ENCODE measurements at places on chromosomes 4 and X.

DNA sequence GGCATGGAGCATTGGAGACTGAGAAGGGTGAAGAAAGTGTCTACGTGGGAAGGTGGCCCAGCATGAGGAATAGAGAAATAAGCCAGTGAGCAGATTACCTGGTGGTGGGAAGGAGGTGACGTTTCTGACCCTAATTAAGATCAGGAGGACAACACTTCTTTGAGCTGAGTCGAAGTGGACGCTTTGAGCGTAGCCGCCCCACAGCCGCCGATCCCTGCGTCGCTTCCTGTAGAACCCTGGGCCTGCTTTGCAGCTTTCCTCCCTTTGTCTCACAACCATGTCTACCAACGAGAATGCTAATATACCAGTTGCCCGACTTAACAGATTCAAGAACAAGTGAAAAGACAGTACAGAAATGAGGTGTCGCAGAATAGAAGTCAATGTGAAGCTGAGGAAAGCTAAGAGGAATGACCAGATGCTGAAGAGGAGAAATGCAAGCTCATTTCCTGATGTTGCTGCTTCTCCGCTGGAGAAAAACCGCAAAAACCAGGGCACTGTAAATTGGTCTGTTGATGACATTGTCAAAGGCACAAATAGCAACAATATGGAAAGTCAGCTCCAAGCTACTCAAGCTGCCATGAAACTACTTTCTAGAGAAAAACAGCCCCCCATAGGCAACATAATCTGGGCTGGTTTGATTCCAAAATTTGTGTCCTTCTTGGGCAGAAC is 6.4 kb upstream of the ANTXR2 start:
- DNase-seq: no peak

DNA sequence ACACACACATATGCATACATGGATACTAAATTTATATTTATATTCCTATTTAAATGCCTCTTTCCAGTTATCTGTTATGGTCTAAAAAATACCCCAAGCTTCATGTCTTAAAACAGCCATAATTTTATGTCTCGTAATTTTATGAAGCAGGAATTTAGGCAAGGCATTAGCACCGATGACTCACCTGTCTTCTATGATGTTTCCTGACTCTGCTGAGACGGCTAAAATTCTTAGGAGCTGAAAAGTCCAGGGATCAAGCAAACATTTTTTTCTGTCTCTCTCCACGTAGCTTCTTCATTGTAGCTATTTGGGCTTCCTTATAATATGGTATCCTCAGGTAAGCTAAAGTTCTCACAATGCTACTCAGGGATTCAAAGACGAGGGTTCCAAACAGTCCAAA is 930.3 kb downstream of the STIM2 start:
- DNase-seq: no peak

DNA sequence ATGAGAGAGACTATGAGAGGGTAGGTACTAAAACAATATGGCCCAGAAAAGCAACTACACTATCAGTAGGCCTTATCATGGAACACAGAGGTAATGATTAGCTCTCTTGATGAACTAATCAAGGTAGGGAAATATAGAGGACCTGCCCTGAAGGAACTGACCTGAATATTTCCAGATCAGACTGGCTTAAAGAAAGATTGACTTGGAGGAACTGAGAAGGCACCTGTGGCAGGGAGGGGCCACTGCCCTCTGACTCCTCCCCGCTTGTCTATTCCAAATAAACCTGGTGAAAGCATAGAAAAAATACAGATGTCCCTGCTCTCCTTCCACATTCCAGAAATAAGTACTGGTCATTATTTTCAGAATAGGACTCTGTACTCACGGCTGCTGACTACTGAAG is 5.5 kb downstream of the RPS6KA6 start:
- DNase-seq: no peak

DNA sequence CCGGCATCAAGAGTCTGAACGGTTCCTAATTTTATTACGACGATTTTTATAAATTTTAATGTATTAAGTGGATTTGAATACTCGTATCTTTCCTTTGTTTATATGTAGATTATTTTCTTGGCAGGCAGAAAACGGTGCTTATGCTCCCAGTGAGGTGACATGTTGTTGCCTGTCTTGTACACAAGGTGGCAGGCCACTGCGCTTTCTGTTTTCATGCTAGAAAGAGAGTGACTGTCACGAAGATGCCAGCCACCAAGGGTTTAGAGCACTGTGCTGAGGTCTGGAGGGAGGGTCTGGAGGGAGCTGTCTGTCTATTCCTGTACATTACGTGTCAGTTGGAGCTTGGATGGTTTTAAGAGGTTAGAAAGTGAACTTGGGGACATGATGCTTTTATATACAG is 87.7 kb downstream of the SHROOM2 start:
- no peak for DNase-seq

- peak; percentile 72 for DNase-seq
Observed at GRCh38 chrX:15471028-15471427, 22.1 kb downstream of the PIR start.

DNA sequence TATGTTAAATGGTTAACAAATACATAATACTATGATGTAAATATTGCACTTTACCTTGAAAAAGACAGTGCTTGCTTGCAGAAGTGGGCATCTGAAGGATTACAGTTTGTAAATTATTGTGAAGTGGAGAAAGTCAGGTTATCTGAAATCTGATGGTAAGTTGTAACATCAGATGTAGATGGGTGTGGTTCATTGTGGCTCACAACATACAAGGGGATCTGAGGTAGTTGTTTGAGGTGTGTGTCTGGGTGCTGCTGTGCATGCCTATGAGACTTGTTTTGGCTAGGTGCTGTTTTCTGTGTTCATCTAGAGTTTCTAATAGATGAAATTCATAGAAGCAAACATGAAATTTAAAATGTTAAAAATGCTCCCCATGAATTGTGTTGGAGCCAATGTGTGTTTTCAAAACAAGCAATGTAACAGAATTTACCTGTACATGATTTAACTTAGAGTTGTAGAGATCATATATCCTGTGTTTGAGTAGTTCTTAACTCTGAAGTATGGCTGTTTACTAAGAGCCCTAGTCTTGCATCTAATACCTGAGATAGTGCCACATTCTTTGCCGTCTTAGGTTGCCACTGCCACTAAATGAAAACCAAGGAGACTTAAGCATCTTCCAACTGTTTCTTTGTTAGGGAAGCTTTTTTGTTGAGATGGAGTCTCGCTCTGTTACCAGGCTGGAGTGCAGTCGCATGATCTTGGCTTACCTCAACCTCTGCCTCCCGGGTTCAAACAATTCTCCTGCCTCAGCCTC is 11.9 kb upstream of the NDUFC1 start:
- DNase-seq: no peak

DNA sequence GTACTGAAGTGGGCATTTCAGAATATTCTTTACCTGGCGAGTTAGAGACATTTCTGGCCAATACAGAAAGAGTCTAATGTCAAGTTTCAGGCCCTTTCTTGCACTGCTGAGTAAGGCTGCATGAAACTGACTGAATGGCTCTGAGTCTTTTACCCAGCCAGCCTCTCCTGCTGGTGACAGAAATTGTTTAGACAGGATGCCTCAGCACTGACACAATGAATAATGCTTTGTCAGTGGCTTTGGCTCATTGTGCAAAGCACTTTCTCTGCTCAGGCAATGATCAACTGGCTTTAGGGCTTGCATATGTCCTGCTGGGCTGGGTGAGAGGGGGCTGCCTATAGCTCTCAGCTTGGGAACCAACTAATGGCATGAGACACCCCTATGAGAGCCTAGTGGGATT is 45.5 kb downstream of the CLNK start:
- DNase-seq: no peak

- no peak for DNase-seq
Observed at GRCh38 chr4:150909116-150909515, 106.0 kb downstream of the LRBA start.

DNA sequence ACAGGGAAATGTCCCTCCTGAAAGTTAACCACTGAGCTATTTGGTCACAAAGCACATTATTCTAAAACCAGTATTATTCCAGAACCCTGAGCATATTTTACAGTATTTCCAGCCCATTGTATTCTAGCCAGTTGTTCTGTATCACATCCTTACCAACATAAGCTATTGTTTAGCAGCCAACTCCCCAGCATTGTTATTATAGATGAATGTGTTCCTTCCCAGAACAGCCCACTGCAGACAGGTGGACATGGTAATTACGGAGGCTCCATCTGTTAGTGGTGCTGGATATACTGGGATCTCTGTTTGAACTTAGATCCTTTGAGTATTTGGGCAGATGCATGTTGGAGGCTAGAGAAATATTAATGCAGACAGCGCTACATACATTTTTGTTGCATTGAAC is 126.1 kb downstream of the MGST2 start:
- no peak for DNase-seq

DNA sequence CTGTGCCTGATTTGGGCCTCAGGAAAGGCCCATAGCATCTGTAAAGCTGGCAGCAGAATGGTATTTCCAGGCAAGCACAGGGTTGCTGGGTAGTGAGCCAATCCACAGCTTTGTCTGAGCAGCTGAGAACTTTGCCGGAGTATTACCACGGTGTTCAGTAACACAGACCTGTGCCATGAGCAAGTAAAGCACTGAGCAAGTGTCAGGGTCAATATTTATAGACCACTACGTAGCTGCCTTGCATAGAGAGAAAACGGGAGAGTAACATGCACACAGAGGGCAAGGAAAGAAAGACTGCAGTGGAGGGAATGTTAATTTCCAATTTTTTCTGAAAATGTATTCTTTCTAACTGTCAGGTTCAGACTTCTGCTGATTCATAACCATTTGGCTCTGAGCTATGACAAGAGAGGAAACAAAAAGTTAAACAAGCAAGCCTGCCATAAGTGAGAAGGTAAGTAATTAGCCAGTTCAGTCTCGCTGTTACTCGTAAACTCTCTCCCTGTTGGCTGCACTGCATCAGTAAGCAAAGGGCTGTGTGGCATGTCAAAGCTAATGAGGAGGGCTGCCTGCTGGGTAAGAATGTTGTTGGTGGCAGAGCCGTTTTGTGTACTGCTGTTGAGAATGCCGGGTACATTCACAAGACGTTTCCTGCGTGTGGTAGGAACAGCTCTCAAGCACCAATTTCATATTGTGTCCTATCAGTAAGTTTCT is 238.1 kb downstream of the BMPR1B start:
- DNase-seq: peak; percentile 26

DNA sequence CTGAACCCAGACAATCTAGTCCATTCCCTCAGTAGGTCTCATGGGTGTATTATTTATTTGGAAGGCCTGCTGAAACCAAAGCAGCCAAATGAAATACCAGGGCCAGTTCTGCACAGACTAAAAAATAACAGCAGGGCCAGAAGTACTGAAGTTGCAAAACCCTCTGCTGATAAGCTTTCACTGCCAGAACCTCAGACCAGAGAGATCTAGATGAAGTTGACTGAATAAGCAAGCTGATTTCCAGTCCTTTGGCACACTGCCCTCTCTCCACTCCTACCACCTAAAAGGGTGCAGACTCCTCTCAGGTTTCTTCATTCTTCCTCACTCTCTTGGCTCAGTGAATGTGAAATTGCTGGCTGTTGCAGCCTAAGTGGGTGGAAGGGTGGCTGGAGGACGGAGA is 276.7 kb upstream of the KLF3 start:
- DNase-seq: no peak

- DNase-seq: no peak
Observed at GRCh38 chr4:52317361-52317879, 266.3 kb downstream of the SPATA18 start.

GRCh38 chrX:142036116-142036515 is 132.4 kb downstream of the MAGEC1 start:
- no peak for DNase-seq

GRCh38 chr4:7816771-7817170 is 122.9 kb downstream of the AFAP1 start:
- no peak for DNase-seq

- DNase-seq: no peak
Observed at GRCh38 chrX:47143894-47144625, 442 bp downstream of the NDUFB11 start.

GRCh38 chr4:25401066-25401465 is 24.0 kb downstream of the ANAPC4 start:
- no peak for DNase-seq

DNA sequence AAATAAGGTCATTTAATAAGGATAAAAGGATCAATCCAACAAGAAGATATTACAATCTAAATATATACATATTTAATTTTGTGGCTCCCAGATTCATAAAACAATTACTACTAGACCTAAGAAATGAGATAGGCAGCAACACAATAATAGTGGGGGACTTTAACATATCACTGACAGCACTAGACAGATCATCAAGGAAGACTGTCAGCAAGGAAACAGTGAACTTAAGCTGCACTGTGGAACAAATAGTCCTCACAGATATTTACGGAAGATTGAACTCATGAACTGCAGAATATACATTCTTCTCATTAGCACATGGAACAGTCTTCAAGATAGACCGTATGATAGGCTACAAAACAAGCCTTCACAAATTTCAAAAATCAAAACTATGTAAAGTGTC is 56.1 kb upstream of the NAP1L2 start:
- no peak for DNase-seq

GRCh38 chrX:153470411-153471363 is at the start of gene HAUS7:
Gene HAUS7 (minus strand): TSS chrX:153470576. CDS start chrX:153470557, 19 bp downstream.
- DNase-seq: peak; percentile 89

- no peak for DNase-seq
Observed at GRCh38 chr4:10738826-10739489, 54.4 kb upstream of the CLNK start.

DNA sequence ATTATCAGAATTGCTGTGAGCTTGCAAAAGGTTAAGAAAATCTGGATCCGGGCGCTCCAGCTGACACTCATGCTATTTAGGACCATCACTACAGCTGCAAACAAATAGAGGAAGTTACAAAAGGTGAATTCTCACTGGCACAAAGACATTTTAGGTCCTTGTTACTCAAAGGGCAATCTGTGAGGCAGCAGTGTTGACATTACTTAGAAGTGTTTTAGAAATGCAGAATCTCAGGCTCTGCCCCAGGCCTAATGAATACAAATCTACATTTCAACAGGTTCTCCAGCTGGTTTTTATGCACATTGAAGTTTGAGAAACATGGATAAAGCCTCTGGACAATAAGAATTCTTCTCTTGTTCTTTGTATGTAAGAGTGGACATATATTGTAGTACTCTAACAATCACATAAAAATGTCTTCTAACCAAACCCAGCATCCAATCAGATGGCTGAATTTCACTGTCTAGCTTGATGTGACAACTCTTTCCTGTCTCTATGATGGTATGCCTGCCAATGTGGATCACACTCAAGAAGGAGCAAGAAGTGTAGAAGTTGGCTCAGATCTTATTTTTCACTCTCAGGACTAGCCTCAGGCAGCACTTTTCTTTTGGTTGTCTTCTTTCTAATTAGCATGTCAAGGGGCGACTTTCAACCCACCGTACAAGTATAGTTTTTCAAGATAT is 18.8 kb downstream of the SLC7A11 start:
- no peak for DNase-seq

All from nephron progenitor cell (in vitro differentiated cells).